ENCODE measurements at places on chromosomes 1 and 21.
A peak's percentile ranks its signal among the peaks of the same experiment; 100 is the strongest.

DNA sequence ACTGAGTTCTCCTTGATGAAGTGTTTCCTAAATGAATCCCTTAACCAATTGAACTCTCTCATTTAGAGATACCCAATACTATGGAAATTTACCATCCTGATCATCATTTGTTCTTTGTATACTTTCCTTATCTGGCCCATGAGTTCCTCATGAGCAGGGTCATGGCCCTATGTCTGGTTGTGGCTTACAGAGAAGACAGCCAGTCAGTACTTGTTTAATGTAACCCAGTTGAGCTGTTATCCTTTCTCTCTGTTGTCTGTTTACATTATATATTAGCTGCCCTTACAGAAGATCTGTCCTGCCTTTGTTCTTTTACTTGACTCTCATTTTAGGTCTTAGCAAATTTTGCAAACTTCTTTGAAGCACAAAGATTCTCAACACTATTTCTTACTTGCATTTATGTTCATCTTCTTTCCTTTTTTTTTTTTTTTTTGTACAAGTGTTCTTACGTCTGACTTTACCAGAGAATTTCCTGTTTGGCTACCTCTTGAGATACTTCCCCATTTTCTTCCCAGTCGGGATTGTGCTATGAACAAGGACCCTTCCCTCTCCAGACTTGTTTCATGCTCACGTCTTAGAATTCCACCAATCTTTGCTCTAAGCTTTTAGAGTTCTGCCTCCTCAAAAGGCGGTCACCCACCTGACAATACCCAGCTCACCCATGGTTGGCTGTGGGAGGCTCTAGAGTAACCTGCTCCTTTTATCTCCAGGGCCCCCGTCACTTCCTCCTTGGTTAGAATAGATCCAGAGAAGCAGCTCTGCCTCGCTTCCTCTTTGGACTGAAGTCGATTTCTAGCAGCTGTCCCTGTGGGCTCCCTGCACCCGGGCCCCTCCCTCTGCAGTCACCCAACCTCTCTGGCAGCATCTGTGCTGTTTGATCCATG lies 53.6 kb upstream of the RUNX1 start:
- DNase-seq = peak; percentile 96

GRCh38 chr1:202622388-202622787 lies 87.9 kb downstream of the SYT2 start:
- no peak for DNase-seq

DNA sequence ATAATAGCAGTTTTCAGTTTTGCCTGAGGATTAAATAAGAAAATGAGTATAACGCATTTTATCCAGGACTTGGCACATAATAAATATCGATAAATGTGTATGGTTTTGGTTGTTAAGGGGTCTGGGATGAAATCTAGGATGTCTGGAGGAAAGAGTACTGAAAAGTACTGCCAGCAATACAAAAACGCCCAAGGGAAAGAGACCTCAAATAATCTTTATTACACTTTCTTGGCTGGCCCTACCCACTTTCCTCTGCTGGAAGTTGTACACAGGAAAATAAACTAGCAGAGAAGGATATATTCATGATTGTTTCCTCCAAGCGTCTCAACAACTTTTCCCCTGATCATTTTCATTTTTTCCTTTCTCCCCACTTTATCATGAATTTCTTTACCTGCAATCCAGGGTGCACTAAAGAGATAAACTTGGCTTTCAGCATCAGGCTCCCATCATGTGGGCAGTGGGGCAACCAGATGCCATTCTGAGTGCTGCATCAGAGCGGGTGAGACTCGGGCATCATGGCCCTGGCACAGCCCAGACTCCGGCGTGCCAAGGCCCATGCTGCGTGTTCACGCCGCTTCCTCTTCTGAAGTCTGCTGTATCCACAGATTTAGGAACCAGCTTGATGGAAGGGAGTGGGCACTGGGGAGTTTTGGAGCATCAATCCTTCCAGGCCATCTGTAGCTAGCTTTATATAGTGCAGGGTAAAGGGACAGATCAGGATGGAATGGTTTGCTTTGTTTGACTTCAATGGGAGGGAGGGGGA lies 35.8 kb upstream of the PLXNA2 start:
- no peak for DNase-seq

GRCh38 chr21:42193131-42193671 lies 25.7 kb upstream of the ABCG1 start:
- no peak for DNase-seq

DNA sequence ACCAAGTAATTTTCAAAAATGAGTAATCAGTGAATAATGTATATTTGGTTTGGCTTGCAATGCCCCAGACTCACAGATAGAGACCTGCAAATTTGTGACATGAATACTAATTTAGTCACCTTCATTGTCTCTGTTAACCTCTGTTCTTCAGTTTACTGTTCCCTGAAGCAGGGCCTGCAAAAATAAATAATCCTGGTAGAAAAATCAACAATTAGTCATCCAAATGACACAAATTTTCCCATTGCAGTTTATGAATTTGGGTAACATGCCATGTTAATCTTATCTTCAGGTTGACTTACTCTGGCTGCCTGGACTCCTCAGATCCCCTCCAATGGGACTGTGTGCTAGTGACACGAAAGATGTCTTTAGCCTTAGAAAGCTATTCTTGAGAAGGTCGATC lies 289.5 kb downstream of the PAPPA2 start:
- DNase-seq = no peak

DNA sequence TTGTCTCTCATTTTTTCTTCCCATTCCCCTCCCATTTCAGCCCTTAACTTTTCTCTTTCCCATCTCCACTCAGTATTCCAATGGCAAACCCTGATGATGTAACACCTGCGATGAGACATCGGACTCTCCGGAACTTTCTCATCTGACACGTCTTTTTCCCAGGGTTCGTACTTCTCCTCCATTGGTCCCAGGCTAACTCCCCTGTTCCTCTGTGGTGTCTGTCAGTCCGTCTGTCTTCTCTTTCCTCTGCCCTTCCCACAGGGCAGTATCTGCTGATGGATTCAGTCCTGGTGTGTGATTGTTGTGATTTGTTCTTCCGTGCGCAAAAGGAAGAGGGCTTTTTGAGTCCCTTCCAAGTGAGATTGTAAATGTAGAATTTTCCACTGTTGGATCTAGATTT lies 27.7 kb downstream of the VANGL2 start:
- no peak for DNase-seq

GRCh38 chr1:77961392-77961791 lies 17.5 kb downstream of the FUBP1 start:
- DNase-seq = no peak

DNA sequence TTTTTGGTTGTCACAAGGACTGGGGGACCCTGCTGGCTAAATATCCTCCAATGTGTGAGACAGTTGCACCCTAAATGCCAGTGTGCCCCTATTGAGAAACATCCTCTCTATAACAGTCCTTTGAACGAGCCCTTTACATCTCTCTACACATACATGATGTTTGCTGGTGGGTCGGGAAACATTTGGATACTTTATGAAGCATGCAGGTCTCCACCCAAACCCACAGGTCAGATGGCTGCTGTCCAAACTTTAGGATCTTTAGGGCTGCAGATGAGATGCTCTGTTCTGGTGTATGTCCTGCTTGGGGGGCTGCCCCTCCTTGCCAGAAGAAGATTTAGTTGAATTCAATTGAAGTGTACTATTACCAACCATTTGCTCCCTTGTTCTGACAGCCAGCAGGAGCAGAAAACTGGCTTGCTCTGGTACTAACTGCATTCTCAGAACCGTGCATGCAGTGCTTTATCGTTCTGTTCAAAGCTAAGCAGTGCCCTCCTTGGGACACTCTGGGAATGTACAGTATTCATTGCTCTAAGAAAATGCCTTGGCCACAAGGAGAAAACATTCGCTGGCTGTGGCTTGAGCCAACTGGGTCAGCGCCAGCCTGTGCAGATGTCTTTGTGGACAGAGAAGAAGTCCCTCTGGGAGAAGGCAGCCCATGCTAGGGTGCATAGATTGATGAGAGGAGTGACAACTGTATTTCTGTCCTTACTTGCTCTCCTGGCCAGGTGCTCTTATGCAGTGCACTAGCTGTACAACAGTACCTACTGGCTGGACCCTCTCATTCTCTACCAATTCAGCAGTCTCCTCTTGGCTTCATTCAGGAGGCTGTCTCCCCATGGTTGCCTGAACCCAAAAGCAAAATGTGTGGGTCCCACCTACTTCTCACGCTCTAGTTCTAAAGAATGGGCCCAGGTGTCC lies 61.4 kb upstream of the DIRAS3 start:
- DNase-seq = peak; percentile 80

DNA sequence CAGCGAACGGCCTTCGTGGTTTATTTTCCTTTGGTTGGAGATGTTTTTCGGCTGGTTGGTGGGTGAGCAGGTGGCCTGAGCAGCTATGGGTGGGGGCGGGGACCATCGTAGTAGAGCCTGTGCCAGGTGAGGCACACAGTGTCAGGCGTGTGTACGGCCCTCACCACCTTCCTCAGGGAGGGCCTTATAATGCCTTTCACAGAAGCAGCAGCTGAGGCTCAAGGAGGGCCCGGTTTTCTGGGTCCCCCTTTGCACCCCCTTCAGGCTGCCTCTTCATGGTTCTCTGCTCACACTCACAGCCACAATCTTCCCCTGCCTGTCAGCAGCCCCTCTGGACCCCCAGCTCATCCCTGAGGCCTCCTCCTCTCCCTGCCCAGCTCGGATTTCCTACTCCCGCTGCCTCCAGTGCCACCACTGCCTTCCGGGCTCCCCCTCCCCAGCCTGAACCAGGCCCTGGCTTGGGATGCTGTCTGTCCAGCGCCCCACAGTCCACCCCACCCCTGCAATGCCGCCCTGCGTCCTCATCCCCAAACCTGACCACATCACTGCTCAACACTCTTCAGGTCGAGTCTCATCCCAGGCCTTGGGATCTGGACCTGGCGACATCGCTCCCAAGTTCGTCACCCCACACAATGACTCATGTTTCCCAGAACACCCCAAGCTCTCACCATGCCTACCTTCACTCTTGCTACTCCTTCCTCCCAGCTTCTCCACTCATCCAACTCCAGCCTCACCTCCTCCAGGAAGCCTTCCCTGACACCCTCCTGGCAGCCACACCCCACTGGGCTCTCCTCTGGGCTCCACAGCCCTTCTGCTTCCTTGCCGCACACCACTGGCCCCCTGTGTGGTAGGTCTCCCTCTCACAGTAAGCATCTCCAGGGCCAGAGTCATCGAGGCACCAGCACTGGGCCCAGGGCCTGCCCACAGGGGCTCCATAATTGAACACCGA lies 53.9 kb downstream of the DMRTB1 start:
- DNase-seq = no peak

- peak; percentile 74 for DNase-seq
Observed at GRCh38 chr21:41816583-41817165, 49.8 kb upstream of the RIPK4 start.
